ENCODE measurements at places on chromosomes 2 and 18.

DNA sequence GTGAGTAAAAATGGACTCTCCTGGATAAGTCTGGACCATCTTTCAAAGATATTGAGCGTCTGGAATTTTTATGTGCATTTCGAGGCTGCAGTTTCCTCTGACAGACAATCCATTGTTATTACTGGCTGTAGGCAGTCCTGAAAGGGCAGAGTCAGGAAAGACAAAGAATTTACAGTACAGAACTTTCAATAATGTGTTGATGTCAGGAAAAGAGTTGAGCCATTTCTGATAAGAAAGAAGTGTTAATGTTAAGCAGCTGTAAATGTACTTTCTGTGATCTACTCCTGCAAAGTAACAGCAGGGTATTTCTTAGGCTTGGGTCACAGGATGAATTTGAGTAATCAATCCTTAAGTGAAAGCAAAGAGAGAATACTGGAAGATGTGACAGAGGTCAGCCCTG is 29.8 kb downstream of the TSPYL6 start:
- no peak for DNase-seq

DNA sequence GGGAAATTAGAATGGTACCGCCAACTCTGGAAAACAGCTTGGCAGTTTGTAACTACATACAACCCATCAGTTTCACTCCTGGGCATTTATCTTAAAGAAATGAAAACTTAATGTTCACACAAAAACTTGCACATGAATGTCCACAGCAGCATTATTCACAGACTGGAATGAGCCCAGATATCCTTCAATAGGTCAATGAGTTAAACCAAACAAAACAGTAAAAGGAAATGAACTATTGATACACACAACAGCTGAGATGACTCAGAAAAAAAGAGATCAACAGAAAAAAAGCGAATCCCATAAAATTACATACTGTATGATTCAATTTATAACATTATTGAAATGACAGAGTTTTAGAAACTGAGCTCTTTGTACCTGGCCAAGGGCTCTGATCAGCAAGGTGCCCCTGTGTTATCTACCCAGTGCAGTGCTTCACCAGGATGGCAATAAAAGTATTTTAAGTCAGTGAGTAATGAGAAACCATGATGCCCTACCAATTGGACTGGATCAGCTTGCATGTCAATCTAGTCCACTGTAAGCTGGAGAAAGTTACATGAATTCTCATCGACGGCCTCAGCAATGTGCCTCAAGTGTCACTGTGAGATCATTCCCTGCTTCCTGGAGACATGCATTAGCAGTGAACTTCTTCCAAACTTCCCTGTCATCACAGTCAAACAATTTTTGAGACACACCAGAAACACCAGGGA is 21.9 kb downstream of the TMEM237 start:
- DNase-seq = no peak

DNA sequence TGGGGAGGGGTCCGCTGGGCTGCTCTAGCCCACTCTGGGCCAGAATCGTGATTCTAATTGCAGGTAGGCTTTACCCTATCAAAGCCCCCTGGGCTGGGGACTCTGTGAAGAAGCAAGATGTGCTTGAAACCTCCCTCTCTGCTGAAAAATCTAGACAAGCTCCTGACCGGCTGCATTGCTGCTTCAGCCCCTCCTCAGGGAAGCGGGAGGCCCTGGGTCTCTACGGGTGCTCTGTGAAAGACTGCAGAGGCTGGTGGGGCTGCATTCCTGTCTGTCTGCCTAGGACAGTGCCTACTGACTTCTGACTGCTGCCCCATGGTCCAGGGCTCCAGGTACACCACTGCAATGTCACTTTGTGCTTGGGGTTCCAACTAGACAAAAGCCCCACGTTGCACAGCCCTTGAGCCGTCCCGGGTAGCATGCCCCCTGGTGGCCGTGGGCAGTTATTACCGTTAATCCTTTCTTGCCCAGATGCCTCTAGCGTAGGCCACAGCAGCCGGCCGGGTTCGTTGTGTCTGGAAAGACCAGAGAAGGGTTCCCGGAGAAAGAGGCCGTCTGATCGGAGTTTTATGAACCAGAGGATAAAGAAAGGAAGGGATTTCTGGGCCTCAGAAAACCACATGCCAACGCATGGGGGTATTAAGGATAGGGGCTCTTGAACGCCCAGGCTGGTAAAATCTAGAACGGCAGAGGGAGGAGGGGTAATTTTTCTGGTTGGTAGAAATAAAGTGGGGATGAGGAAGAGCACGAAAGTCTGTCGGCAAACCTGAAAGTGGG is 15.9 kb upstream of the C1QL2 start:
- DNase-seq = peak; percentile 53

- DNase-seq = no peak
Observed at GRCh38 chr2:69043736-69044400, 30.9 kb downstream of the ANTXR1 start.

DNA sequence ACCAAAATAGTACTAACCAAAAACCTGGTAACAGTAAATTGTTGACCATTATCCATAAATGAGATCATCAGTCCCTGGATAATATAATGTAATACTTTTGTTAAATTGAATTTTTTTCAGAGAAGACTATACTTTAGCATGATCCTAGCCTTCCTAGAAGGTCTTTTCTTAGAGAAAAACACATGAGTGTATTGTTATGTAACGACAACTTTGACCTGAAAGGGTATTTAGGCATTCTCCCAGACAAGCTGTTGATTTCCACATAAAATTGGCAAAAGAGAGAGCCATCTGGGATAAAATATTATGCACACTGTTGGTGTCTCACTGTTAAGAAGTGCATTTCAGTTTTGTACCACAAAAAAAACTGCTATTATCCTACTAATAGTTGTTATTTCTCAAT is 120.0 kb upstream of the MAPRE2 start:
- DNase-seq = no peak

DNA sequence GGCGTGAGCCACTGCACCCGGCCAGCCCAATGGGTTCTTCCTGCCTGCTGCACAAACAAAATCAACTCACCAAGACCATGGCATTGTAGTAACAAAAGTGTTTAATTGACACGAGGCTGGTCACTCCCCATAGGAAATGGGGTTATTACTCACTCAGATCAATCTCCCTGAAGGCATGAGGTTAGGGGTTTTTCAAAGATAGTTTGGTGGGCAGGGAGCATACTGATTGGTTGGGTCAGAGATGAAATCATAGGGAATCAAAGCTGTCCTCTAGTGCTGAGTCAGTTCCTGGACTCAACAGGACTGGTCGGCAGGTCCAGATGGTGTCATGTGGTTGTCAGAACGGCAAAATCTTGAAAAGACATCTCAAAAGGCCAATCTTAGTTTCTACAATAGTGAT is 122.1 kb downstream of the TMEM17 start:
- no peak for DNase-seq

- peak; percentile 34 for DNase-seq
Observed at GRCh38 chr2:121284463-121285449, at the start of gene TFCP2L1. TFCP2L1 (minus strand) TSS chr2:121285202; CDS start chr2:121285109, 93 bp downstream.

All from progenitor cell of endocrine pancreas (in vitro differentiated cells).